Natural killer cell (primary cell): ENCODE measurements at places on chromosomes 1 and 21.

DNA sequence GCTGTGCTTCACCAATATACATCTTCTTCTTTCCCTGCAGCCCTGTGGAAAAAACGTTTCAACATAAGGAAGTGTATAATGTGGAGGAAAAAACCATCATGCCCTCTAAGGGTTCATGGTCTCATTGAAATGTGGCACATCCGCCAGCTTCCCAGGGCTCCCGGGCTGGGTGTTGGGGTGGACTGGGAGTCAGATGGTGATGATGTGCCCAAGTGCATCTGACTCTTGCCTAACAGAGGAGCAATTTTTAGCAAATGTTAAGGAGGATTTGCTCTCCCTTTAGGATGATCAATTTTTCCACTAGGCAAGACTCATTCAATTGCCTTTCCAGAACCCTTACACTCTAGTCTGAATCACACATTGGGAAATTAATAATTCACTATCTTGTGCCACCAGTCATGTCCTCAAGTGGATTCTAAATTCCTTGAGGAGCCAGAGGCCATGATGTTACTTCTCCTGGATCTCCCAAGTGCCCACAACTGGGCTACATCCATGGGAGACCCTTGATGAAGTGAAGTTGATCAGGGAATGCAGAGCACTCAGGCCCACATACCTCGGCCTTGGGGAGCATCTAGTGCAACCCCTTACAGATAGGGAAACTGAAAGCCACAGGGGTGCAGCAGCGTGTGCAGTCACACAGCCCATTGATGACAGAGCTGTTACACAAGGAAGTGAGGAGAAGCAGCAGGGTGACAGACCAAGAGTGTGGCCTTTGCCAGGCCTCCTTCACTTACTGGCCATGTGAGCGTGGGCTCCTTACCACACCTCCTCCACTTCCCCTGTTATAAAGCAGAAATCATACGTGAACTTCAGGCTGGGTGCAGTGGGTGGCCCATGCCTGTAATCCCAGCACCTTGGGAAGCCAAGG lies 100.0 kb upstream of the SLC44A3 start:
- no peak for DNase-seq

- no peak for DNase-seq
Measured at GRCh38 chr1:45065083-45065482, 53.0 kb downstream of the UROD start.

DNA sequence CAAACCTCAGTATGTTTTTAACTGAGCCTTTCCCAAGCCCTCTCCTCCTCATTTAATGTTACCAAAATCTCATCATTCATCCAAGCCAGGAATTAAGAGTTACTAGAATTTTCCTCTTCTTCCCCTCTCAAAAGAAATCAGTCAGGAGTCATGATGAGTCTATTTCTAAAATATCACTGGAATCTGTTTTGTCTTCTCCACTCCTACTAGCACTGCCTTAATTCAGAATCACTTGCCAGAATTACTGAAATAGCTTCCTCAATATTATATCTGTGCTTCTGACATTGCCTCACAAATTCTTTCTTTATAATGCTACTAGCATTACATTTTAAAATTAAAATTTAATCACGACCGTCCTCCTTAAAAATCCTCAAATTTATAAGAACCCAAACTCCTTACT lies 106.1 kb downstream of the PTGER3 start:
- DNase-seq, result no peak

GRCh38 chr1:200040481-200041138 lies 13.1 kb downstream of the NR5A2 start:
- DNase-seq, result no peak

GRCh38 chr1:156226782-156227181 lies 14.0 kb downstream of the PMF1 start:
- no peak for DNase-seq

- DNase-seq, result no peak
Measured at GRCh38 chr1:192713921-192714320, 78.0 kb downstream of the RGS13 start.

GRCh38 chr1:2212532-2213491 lies 15.3 kb upstream of the SKI start:
- DNase-seq, result peak; percentile 82
